ENCODE measurements at places on chromosomes 2 and 18.

- DNase-seq, result no peak
Observed at GRCh38 chr2:18001671-18002070, 123.2 kb downstream of the KCNS3 start.

DNA sequence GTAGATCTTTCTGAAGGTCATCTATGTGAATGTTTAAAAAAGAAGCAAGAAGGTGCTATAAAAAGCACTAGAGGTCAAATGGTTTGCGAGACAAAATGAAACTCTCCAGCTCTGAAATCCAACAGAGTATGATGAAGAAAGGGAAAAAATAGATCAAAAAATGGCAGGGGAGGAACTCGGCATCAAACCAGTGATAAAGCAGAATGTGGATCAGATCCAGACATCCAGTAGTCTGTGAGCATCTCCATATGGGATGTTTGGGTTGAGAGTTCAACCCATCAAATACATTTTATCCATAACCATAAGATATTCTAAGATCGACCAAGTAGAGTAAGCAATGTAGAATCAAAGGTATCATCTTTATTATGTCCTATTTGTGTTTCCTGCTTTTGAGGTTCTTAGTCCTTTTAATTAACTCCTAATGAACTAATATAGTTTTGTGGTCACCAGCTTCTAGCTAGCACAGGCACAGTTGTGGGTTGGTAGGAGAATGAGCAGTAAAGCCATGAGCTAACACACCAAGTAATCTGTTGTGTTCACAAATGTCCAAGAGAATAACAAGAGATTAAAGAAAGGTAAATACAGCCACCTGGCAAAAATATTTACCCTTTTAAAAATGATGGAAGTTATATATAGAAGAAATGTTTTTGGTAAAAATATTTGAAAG is 160.9 kb downstream of the NEDD4L start:
- DNase-seq, result peak; percentile 28

DNA sequence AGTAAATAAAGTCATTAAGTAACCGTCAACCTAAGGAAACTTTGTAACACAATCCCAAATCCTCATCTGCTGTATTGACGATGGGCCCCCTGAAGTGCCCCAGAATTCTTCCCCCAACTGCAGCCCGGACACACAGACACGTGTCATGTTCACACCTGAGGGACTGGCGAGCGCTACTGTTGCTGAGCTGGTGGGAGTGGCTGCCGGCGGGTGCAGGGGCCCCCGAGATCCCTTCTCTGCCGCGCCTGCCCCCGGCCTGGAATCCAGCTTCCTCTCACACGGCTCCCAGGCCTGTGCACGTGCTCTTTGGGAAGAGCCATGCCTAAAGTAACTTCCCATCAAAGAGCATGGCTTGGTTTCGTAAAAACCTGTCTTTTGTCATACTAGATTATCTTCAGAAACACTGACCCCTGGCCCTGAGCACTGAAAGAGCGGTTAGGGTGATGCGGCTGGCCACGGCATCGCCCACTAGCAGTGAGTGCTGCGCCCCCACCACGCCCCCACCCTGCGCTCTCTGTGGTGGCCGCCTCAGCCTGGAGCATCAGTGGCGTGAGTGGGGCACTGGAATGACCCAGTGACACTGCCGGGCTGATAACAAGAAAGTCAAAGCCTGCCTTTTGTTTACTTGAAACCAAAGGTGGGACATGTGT is 56.0 kb downstream of the ADI1 start:
- DNase-seq, result no peak

GRCh38 chr2:20488782-20489181 is 41.9 kb downstream of the RHOB start:
- DNase-seq, result no peak
